ENCODE measurements at places on chromosomes 7 and 10.

- DNase-seq, result no peak
Measured at GRCh38 chr7:10429511-10429910, 544.2 kb upstream of the PHF14 start.

GRCh38 chr7:106947244-106947728 is 82.2 kb downstream of the PIK3CG start:
- peak; percentile 89 for DNase-seq

DNA sequence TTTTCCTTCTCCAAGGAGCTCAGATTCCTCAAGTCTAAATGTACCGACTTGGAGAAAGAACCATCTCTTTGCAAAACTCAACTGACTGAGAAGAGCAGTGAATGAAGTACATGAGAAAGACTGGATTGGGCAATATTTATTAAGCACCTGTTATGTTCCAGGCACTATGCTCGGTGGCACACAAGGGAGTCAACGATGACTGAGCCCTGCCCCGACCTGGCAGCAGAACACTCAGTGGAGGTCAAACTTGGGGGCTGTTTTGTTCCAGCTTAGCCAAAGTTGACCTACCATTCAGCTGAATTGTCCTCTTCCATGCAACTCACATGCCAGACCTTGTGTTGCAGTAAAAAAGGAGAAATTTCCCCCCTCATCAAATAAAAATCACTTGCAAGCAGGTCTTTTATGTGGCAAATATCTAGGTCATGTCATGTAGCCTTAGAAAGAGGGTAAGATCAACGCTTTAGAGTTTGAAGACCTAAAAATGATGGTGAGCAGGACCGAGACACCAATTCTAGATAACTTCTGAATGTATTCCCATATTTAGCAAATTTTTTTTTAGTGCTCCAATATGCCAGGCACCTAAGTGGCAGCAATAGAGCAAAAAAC is 14.3 kb upstream of the XPNPEP1 start:
- DNase-seq, result no peak

DNA sequence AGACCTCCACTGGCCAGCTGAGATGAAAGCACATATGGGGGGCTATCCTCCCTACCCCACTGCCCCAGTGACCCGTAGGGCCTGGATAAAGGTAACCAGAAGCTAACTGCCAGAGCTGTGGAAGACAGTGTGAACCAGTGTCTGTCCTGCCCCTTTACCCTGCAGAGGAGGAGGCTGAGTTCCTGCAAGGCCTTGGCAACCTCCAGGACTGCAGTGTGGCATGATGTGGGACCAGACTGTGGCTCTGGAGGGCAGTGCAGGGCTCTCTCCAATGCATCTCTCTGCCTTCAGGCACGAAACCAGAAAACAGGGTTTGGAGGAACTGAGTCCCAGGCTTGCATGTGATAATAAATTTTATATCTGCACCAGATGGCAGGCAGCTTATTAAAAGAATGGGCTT is 93.1 kb downstream of the EPC1 start:
- DNase-seq, result no peak

All from inflammatory macrophage treated with lipopolysaccharide for 1 hour (primary cell).